Right atrium auricular region (tissue), 2 donors: ENCODE measurements at places on chromosomes 5 and 9. TPM values are rescaled to one million over a fixed set of nuclear protein-coding genes. Genes with fewer than 3 reads are reported as not detected.
A peak's percentile ranks its signal among the peaks of the same experiment; 100 is the strongest.

PNPLA7 gene
- 4.4 TPM for total RNA-seq

ACTBL2 gene
- 0.12 TPM for total RNA-seq

- DNase-seq = no peak
Measured at GRCh38 chr5:77971776-77972468, 195.8 kb upstream of the TBCA start.

MRPL50 gene
- total RNA-seq = 12.5 TPM

TNPO1 gene
- total RNA-seq = 62.4 TPM

CDC42SE2 gene
- 15.0 TPM for total RNA-seq

DNA sequence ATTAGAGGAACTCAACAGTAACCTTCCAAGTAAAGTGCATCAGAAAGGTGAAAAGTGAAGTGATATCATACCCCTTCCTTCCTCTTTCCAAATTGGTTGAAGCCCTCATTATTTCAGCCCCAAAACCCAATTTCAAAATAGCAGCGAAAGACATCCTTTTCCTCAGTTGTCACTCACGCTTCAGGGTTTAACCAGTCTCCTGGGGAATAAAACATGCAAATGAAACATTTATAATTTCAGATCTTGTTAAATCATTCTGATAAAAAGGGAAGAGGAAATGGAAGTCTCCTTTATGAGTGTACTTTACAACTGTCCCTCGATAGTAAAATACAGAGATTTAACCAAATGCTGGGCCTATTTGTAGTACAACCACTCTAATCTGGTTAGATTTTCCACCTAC is 22.5 kb downstream of the TRPM6 start:
- DNase-seq = no peak

DNA sequence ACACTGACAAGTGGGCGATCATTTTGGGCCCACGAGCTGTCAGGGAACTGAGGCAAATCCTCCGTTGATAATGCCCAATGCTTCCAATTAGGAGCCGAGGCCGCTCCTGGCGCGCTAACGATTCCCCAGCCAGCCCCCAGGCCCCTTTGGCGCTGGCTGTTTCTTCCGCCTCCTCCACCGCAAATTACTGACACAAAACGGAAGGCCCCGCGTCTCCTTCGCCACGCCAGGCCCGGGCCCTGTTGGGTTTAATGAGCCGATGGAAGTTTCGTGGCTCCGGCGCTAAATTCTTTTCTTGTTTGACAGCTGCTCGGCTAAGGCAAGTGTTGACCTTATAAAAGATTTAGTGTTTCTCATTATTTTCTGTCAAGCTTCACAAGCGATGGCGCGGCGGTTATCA is 25.7 kb upstream of the BARHL1 start:
- DNase-seq = no peak

DNA sequence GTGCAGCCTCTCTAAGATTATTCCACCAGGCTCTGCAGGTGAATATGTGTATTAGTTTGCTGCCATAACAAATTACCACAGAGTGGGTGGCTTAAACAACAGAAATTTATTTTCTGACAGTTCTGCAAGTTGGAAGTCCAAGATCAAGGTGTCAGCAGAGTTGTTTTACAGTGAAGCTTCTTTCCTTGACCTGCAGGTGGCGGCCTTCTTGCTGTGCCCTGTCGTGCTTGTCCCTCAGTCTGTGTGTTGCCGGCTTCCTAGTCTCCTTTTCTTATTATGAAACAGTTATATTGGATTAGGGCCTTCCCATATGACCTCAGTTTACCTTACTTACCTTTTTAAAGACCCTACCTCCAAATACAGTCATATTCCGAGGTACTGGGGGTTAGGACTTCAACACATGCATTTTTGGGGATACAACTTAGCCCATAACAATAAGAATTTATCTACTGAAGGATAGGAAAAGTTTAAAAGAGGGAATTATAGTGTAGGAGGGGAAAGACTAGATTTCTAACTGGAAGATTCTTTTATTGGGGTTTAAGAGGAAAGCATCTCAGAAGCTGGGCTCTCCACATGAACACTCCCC is 97.4 kb downstream of the OSTF1 start:
- DNase-seq = no peak

DNA sequence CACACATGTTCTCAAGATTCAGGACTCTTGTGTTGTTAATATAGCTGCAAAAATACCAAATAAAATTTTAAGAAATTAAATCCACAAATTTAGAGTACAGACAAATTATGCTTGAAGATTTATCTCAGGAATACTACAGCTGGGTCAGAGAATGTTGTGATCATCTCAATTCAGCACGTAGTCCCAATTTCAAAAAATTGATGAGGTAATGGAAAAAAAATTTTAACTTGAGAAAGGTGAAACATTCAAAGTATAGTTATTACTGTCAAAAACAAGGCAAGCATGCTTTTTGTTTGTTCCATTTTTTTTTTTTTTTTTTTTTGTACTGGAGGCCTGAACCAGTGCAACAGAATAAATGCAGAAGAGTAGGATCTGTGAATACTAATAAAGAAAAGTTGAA is 29.4 kb downstream of the ICE1 start:
- no peak for DNase-seq

- DNase-seq = no peak
Measured at GRCh38 chr9:2271426-2271825, 256.3 kb downstream of the SMARCA2 start.

- DNase-seq = no peak
Measured at GRCh38 chr5:131999441-132000240, 11.8 kb downstream of the ACSL6 start.

DNA sequence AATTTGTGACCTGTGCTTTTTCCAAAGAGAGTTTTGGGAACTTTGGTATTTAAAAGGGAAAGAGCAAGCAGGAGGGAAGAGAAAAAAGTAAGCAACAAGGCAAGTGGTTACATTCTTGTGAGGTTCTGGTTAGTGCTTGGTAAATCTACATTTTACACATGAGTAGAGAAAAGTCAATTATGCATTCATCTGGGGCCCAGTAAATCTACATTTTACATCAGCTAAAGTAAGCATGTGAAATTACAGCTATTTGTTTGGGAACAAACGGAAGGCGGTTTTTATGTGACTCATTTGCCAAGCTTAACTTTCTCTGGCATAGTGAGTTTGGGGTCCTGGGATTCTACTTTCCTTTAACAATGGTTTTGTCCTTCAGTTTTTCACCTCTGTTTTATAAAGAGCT is 102.2 kb downstream of the SNX18 start:
- DNase-seq = no peak

GRCh38 chr9:20228096-20228495 is 394.2 kb downstream of the MLLT3 start:
- DNase-seq = no peak

GRCh38 chr5:133130387-133131118 is 78.7 kb downstream of the HSPA4 start:
- no peak for DNase-seq

- DNase-seq = no peak
Measured at GRCh38 chr5:122354293-122354692, 42.3 kb downstream of the SNCAIP start.

DNA sequence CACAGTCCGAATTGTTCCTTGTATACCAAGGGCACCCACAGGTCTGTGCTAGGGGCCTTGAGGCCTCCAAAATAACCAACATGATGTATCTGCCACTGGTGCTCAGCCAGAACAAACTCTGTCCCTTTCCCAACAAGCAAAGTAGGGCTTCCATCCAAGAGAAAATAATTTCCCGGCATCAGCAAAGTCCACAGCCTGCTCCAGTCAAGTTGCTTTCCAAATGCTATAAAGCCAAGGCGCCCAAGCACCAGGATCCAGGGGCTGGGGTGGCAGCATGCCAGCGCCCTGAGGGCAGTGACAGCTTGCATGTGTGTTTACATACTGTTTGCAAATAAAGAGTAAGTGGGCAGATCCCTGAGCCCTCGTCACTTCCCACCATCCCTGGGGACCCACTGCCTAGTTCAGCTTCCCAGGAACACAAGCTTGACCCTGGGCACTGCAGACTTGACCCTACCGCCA is 155.9 kb downstream of the ERCC6L2 start:
- peak; percentile 79 for DNase-seq

DNA sequence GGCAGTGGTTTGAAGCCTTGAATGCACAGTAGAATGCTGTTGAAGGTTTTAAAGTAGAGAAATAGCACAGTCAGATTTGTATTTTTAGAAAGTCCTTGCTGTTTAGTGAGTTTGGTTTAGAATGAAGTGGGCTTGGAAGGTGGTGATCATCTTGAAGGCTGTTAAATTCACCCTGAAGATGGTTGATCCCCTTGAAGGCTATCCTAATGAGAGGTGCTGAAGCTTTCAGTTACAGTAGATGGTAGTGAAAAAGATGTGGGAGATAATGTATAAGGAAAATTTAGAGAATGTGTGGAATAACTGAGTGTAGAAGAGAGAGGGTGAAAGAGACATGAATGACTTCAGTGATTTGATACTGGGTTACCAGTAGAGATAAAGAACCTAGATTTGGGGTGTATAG is 16.0 kb downstream of the TENT2 start:
- no peak for DNase-seq

ACOT12 gene
- total RNA-seq = not detected

DNA sequence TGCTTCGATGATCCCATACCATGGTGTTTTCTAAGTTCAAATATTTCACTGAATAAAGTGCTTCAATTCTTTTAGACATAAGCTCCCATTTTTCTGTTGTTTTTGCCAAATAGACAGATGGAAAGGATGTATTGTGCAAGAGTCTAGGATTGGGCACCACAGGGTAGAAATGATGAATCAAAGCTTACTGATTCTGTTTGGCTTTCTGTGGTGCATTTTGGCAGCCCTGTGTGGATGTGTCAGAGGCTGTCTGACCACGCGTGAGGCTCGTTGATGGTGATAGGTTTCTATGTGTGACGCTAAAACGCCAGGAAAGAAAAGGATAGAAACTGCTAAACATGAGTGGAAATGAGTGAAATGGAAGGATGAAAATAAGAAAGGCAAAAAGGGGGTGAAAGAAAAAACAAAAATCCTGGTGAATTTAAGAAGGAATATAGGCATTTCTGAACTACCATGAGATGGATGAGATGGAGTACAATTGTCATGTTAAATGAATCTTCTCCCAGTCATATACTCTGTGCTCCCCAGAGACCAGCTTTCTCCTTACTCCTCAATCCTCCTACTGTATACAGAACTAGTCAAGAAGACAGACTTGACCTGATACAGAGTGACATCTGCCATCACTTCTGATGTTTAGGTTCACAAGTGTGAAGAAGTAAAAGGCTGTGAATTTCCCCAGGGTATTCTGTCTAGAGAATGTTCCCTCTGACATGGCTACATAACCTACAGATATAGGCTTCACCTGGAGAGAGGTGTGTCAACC is 54.4 kb downstream of the ANKH start:
- DNase-seq = peak; percentile 89

- DNase-seq = no peak
Measured at GRCh38 chr9:9817176-9817575, 795.6 kb downstream of the PTPRD start.

- DNase-seq = no peak
Measured at GRCh38 chr5:67360047-67360446, 163.4 kb upstream of the CD180 start.

AQP7 gene
- total RNA-seq = 58.4 TPM

FGF18 gene
- 2.2 TPM for total RNA-seq

DNA sequence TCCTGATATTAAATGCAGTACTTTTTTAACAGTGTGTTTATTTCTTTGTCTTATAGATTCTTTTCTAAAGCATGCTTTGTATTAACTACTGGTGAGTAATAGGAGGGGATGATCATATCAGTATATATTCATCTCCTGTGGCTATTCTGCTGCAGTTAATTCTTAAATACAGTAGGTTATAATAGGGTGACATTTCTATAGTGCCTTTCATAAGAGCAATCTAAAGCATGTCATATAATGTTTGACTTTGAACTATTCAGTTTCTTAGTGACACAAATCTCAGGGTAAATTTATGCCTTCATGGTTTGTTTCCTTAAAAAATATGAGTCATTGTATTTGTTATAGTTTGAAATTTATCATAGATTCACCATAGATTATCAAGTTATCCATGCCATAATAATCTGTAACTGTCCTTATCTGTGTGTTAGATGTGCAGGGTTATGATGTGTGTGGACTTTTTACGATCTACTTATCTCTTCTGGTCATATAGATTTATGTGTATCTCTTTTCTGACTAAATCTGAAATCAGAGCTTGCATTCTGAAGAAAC is 1019.5 kb downstream of the NR2F1-AS1 start:
- DNase-seq = no peak

DNA sequence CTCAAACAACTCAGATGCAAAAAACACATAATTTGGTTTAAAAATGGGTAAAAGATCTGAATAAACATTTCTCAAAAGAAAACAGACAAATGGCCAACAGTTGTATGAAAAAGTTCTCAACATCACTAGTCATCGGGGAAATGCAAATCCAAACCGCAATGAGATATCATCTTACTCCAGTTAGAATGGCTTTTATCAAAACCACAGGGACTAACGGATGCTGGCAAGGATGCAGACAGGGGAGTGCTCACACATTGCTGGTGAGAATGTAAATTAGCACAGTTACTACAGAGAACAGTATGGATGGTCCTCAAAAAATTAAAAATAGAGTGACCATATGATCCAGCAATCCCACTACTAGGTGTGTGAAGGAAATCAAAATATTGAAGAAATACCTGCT is 589.1 kb upstream of the ADAMTS16 start:
- no peak for DNase-seq

- DNase-seq = no peak
Measured at GRCh38 chr5:170606941-170607340, 103.1 kb downstream of the KCNIP1 start.

DNA sequence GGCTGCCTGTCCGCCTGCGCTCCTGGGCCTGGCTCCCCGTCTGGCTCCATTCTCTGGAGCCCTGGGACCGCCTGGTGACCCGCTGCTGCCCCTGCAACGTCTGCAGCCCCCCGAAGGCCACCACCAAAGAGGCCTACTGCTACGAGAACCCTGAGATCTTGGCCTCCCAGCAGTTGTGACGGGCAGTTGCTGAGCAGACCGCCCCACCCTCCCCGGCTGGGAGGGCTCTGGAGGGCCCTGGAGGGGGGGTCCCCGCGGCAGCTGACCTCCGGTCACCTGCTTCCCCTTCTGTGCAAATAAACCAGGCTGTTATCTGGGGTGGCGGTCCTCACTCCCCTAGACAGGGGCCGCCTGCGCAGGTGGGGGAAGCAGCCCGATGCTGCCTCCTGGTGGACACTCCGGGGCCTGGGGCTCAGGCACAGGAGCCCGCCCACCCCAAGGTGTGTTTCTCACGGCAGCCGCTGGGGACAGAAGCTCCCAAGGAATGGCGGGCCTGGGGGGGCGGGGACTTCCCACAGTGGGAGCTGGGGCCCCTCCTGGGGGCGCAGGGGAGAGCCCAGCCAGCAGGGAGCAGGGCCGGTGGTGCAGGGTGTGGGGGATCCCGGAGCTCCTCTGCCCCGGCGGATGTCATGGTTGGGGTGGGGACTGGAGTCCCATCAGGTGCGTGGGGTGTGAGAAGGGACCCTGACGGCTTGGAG is 4.7 kb upstream of the TUBB4B start:
- peak; percentile 86 for DNase-seq

- no peak for DNase-seq
Measured at GRCh38 chr5:44845777-44846176, 37.0 kb downstream of the MRPS30 start.

GRCh38 chr9:107172979-107173347 is 110.1 kb upstream of the RAD23B start:
- DNase-seq = no peak

PCDHB3 gene
- total RNA-seq = 0.63 TPM

LRRC14B gene
- 7.7 TPM for total RNA-seq

GRCh38 chr5:144361406-144361805 is 190.7 kb downstream of the KCTD16 start:
- no peak for DNase-seq
